ENCODE measurements at places on chromosomes 13 and 19. TPM values are rescaled to one million over a fixed set of nuclear protein-coding genes. Genes with fewer than 3 reads are reported as not detected.

ZSWIM4 gene
- total RNA-seq, result 2.1 TPM

NLRP9 gene
- total RNA-seq, result not detected

EFNA2 gene
- total RNA-seq, result not detected

CCDC169 gene
- total RNA-seq, result not detected

SGTA gene
- 64.3 TPM for total RNA-seq

CGB1 gene
- total RNA-seq, result not detected

UHRF1 gene
- 2.3 TPM for total RNA-seq

SSC5D gene
- total RNA-seq, result 3.4 TPM

HAUS5 gene
- 5.2 TPM for total RNA-seq

UBXN6 gene
- total RNA-seq, result 119 TPM

BRME1 gene
- total RNA-seq, result 0.76 TPM

ZIM2 gene
- not detected for total RNA-seq

ZNF428 gene
- 32.9 TPM for total RNA-seq

CGB8 gene
- not detected for total RNA-seq

IGFL2 gene
- total RNA-seq, result not detected

TNFRSF19 gene
- total RNA-seq, result 36.5 TPM

CATSPERD gene
- not detected for total RNA-seq

CCDC194 gene
- not detected for total RNA-seq

BRCA2 gene
- total RNA-seq, result 0.87 TPM

NUP62 gene
- 30.4 TPM for total RNA-seq

KLK15 gene
- total RNA-seq, result not detected

PTGIR gene
- 3.8 TPM for total RNA-seq

MATK gene
- 0.43 TPM for total RNA-seq

LYPD5 gene
- total RNA-seq, result 0.92 TPM

TNFSF9 gene
- total RNA-seq, result 0.78 TPM

NBEA gene
- 17.2 TPM for total RNA-seq

PABPC3 gene
- total RNA-seq, result 0.05 TPM

PGLYRP2 gene
- not detected for total RNA-seq

CERS4 gene
- total RNA-seq, result 21.4 TPM

HSD17B14 gene
- 1.0 TPM for total RNA-seq

CEACAM7 gene
- not detected for total RNA-seq

PLA2G4C gene
- 40.8 TPM for total RNA-seq

CELF5 gene
- total RNA-seq, result not detected

R3HDM4 gene
- total RNA-seq, result 21.9 TPM

Measured in Right ventricle myocardium inferior (tissue), 1 donor.